ENCODE measurements at places on chromosomes 6 and 20.

- DNase-seq: no peak
These were observed 80.5 kb downstream of the MTFR2 start for GRCh38 chr6:136169394-136170148.

DNA sequence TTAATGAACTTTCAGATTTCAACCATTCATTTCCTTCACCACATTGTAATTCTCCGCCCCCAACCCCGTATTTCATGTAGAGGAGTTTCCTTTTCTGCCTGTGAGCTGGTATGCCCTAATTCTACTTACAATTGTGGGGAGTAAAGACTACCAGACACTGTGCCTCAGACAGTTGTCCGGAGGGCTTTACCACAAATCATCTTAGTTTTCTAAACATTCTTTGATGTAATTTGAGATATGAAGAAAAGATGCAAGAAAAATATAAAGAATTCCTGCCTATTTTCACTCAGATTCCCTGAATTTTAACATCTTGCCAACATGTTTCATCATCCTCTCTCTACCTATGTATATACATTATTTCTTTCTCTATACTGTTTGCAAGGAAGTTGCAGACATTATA lies 28.3 kb upstream of the LOC128125822 start:
- DNase-seq: no peak

- no peak for DNase-seq
These were observed 194.4 kb upstream of the TAB2 start for GRCh38 chr6:149122850-149123821.

- no peak for DNase-seq
These were observed 95.4 kb downstream of the BCAS1 start for GRCh38 chr20:53974785-53975555.

DNA sequence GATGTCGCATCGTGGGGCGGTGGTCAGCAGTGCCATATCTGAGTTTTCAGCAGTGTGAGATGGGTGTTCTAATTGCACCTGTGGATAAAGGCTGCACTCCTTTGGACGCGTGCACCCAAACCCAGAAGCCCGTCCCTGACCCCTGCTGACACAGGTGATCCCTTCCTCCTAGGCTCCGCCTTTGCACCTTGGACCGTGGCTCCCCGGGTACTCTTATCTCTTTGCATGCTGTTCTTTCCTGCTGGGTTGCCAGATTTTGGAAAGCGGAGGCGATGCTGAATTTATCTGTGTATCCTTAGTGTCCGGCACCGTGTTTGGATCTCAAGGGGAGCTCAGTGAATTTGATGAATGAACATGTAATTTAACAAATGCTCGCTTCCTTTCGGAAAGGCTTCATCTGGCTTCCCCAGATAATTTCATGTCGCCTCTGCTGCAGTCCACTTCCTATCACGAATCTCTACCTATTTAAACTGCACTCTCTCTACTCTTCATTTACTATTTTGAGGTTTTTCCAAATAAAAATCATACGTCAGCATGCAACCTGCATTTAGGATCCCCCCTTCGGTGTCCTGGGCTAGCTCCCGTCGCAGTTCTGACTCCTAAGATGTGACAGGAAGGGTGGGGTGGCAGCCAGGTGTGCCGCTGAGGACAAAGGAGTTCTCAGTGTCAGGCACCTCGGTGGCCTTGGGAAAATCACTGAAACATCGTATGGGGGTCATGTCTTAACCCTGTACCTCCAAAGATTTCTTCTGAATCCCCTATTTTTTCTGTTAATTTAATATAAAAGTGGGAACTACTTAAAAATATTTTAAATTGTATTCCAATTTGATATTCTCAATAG lies 753 bp upstream of the PERP start:
- DNase-seq: peak; percentile 54

- DNase-seq: no peak
These were observed 10.1 kb upstream of the SCUBE3 start for GRCh38 chr6:35203680-35204079.

DNA sequence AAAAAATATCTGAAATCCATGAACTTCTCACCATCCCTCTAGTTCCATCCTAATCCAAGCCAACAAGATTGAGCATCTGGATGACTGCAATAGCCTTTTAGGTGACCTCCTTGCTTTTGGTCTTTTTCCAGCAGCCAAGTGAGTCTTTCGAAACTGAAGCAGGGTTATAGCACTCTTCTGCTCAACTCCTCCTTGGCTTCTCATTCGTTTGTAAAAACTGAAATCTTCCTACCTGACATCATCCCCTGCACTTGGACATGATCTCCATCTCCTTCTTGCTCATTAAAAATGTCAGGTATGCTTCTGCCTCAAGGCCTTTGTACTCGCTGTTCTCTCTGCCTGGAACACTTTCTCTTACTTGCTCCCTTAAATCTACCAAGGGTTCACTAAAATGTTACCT lies 46.0 kb downstream of the STX7 start:
- no peak for DNase-seq

DNA sequence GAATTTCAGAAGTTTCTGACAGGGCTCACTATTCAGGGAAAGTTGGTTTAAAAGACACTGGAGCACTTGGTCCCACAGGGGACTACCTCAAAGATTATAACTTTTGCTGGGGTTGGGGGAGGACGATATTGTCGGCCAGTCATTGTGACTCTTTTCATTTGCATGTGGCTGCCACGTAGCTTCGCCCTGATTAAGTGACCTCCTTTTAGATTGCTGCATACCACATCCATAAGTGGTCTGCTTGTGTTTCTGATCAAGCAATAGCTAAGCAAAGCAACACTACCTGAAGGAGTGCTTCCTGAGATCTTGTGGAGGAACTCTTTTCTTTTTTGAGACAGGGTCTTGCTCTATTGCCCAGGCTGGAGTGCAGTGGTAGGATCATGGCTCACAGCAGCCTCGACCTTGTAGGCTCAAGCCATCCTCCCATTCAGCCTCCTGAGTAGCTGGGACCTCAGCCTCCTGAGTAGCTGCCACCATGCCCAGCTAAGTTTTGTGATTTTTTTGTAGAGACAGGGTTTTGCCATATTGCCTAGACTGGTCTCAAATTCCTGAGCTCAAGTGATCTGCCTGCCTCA lies 691.3 kb downstream of the EPM2A start:
- no peak for DNase-seq

DNA sequence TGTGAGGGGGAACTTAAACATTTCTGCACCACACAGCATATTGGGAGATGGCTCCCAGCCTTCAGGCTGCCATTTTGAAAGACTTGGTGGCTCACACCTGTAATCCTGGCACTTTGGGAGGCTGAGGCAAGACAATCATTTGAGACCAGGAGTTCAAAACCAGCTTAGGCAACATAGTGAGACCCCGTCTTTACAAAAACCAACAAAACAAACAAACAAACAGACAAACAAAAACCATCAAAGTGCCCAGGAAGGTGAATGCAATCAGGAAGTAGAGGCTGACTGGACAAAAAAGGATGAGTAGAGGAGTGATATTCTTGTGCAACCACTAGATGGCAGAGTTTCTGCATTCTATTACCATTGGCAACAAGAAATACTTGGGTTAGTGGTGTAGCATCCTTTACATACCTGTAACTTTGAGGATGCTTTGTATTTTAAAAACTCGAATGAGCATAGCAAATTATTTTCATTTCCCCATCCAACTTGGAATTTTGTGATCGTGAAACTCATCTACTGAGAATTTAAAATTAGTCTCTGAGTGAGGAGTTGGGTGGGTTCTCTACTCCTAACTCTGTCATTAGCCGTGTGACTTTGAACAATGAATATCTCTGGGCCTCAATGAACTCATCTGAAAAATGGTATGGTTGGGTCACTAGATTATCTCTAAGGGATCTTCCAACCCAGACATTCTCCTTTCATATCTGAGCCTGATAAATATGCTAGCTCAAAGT lies 84.4 kb downstream of the CRYBG1 start:
- DNase-seq: no peak

DNA sequence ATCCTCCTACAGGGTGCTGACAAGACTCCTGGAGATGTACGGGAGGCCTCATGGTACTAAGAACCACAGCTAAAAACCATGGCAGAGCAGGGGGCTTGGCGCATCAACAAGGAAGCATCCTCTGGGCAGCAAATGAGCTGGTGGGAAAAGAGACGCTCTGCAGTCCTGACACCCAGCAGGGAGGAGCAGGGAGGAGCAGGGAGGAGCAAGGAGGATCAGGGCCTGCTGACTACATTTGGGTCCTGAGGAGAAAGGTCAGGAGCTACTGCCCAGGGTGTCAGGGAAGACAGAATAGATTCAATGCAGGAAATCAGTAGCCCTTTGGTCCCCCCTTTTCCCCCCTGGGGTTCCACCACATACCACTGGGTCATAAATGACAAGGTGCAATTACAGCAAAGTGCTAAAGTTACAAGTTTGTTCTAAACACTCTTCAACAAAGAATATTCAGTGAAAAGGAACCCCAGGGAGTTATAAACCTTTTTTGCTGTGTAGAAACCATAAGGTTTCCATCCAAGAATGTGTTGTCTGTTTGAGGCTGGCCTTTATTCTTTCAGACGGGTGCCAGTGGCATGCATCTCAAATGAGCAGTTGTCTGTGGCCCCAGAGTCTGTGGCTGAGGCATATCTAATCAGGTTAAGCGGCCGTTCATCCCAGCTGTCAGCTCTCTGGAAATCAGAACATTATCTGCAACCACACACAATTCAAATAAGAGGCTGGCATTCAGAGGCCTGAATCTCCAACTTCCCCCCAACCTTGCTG lies 325.0 kb downstream of the CDC5L start:
- no peak for DNase-seq

DNA sequence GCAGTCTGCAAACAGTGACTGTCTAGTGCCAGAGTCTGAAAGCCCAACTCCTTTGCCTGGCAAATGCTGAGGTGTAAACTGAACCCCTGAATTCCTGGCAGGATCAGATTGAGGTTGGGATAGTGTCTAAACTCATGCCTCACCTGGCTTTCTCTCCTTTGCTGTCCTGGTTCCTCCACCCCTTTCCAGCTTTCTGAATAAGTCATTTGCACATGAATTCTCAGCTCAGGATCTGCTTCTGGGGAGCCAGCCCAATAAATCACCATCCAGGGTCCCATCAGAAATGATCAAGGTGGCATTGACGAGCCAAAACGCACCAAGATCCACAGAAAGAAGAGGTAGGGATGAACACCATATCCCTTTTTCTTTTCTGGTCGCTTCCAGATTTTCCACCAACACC lies 301.6 kb downstream of the LRFN2 start:
- DNase-seq: no peak

GRCh38 chr20:51860111-51860882 lies 58.0 kb upstream of the SALL4 start:
- DNase-seq: no peak

- no peak for DNase-seq
These were observed 42.5 kb upstream of the IPCEF1 start for GRCh38 chr6:154399097-154399496.

- DNase-seq: no peak
These were observed 74.7 kb downstream of the EYA4 start for GRCh38 chr6:133315811-133316210.

GRCh38 chr6:167113935-167114910 lies 8.7 kb upstream of the CCR6 start:
- no peak for DNase-seq

- DNase-seq: no peak
These were observed 672.8 kb downstream of the GRIK2 start for GRCh38 chr6:102066301-102066700.
